Posterior cingulate gyrus (tissue), 11 donors: ENCODE measurements at places on chromosomes 6 and 20.

- DNase-seq = no peak
Measured at GRCh38 chr6:11961923-11962322, 50.2 kb upstream of the HIVEP1 start.

DNA sequence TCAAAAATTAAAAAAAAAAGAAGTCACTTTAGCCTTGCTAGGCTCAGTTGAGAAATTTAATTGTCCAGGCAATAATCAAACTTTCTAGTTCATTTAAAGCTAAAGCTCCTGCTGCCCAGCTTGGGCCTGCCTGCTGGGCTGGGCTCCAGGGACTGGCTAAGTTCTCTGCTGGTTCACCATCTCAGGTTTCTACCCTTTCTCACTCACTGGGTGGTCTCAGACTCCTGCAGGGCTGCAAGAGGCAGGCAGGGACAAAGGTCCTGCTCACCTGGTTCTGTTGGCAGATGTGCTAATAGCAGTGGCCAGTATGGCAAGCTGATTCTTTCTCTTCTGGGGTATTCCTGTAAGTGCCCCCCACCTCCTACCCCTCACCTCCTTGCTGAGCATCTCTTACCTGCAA lies 21.2 kb upstream of the RTF2 start:
- no peak for DNase-seq

DNA sequence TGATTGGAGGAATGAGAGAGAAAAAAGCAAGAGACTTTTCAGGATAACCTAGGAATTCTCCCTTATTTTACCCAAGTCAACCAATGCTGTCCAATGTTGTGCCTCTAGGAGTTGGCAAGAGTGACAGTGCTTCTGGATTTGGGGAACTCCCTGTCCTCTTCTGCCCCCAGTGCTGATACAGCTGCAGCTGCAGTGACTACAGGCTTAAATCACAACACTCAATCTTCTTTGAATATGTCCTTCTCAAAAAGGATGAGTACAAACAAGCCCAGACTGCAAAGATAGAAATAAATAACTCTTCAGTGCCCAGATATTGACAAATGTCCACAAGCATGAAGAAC lies 141.0 kb upstream of the COL21A1 start:
- no peak for DNase-seq

DNA sequence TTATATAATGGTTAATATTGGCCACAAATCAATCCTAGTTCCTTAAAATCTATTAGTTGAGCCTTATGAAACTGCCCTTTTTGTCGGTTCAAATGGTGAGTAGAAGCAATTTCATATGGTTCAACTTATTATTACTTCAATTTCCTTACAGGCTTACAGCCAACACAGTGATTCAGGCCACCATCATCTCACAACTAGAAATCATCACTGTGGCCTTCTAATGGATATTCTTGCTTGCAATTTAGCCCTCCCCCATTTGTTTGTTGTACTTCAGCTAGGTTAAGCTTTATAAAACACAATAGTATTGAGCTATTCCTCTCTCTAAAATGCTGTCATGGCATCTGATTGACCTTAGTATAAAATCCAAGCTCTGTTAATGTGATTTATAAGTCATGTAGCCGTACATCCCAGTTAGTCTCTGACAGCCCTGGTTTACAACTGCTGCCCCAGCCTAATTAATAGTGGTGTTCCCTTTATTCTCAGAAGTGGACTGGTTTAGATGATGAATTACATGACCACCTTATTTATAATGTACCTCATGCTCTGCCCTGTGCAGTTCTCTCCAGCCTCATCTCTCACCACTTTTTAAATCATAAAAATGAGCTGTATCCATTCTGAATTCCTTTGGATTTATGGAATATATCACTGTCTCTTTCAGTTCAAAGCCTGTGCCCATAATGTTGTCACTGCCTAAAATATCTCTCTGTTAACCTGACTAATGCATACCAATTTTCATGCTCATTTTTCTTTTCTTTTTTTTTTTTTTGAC lies 36.7 kb downstream of the LAMA2 start:
- DNase-seq = no peak

GRCh38 chr20:21685981-21686380 lies 19.5 kb upstream of the PAX1 start:
- no peak for DNase-seq

DNA sequence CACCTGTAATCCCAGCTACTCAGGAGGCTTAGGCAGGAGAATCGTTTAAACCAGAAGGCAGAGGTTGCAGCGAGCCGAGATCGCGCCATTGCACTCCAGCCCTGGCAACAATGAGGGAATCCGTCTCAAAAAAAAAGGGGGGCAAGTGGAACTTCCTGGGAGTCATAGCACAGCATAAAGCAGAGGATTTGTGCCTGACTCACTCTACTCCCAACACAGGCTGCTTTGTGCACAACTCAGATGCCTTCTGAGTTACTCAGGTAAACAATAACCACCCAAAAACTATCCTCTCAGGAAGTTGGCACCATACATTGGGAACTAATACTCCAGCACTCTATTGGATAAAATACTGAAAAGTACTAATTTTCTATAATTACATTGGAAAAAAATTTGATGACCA lies 2.5 kb upstream of the TMEM244 start:
- DNase-seq = no peak

- DNase-seq = no peak
Measured at GRCh38 chr6:149464411-149464810, 20.4 kb downstream of the ZC3H12D start.

GRCh38 chr6:11484441-11484840 lies 53.1 kb upstream of the TMEM170B start:
- no peak for DNase-seq

DNA sequence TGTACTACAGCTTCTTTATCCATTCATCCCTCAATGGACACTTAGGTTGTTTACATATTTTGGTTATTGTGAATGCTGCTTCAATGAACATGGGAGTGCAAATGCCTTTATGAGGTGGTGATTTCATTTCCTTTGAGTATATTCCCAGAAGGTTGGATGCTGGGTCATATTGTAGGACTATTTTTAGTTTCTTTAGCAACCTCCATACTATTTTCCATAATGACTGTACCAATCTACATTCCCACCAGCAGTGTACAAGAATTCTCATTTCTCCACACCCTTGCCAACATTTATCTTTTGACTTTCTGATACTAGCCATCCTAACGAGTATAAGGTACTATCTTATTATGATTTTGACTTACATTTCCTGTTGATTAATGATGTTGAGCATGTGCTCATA lies 269.0 kb downstream of the C6orf118 start:
- DNase-seq = no peak

- no peak for DNase-seq
Measured at GRCh38 chr20:12916699-12917098, 92.1 kb upstream of the SPTLC3 start.

DNA sequence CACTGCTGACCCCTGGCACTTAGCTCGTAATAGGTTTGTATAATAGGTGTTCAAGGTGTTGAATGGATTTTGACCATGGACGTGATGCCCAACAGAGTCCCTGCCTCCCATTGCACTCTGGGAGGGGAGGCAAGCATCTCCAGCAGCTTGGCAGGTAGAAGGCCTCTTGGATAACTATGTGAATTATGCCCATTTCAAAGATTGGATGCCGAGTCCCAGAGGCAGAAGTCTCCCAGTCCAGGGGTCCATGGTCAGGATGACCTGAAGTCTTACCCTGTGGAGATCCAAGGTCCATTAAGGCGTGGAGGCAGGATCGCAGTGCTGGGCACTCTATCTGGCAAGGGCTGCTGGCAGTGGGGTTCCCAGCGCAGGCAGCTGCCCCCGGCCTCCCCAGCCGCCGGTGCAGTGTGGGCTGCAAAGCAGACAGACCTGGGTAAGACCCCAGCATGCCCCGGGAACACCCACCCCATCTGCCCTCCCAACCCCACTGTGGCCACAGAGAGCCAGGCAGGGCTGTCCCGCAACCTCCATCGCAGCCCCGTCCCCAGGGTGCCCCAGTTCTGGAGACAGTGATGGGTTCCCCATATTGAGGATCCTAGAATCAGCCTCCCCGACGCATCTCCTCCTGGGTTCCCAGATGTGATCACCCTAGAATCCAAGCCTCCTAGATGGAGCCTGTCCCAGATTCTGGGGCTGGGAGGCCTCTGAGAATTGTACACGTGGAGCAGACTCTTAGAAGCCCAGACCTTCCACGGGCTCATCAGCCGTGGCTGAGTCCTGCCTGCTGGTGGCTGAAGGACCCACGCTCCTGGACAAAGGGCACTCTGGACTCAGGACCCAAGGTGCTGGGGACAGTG lies 44.6 kb downstream of the APCDD1L start:
- DNase-seq = no peak

DNA sequence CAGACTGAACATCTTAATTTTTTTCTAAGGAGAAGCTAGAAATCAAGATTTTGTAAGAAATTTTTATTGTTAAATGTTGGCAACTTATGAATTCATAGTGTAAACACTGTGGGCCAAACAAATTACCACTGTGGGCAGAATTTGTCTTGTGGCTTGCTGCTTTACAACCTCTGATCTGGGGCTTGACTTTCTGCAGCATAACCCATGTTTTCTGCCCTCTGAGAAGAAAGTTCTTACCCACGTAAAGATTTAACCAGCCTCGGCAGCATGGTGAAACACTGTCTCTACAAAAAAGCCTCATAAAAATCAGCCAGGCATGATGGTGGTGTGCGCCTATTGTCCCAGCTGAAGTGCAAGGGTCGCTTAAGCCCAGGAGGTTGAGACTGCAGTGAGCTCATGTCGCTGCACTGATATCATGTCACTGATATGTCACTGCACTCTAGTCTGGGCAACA lies 12.9 kb downstream of the ITCH start:
- DNase-seq = no peak
